NCI-H460 (cell line): ENCODE measurements at places on chromosomes 3 and 15. TPM values are rescaled to one million over a fixed set of nuclear protein-coding genes. Genes with fewer than 3 reads are reported as not detected.

CPEB1 gene
- 1.6 and 2.2 TPM in 2 replicates for total RNA-seq

SHC4 gene
- total RNA-seq: 10.9 and 11.9 TPM in 2 replicates

EPHB1 gene
- total RNA-seq: 0.05 and 0.40 TPM in 2 replicates

OSTN gene
- not detected in 2 replicates for total RNA-seq

PGBD4 gene
- 2.0 and 2.6 TPM in 2 replicates for total RNA-seq

STAC gene
- total RNA-seq: 11.3 and 13.0 TPM in 2 replicates

SV2B gene
- total RNA-seq: 0.03 and 0.05 TPM in 2 replicates

DNA sequence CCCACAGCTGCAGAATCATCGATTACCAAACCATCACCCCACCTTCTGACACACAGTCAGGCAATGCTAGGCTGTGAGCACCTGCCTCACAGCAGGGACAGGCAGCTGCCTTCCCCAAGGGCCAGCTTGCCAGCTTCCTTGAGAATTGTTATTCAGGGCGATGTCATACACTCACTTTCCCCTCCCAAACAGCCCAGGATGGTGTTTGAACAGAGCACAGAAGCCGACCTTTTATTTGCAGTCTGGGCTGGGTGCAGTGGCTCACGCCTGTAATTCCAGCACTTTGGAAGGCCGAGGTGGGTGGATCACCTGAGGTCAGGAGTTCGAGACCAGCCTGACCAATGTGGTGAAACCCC, 84.5 kb upstream of the HERC1 start:
- no peak for DNase-seq

- no peak for DNase-seq
Measured at GRCh38 chr3:18134386-18135059, 290.6 kb downstream of the SATB1 start.

DNA sequence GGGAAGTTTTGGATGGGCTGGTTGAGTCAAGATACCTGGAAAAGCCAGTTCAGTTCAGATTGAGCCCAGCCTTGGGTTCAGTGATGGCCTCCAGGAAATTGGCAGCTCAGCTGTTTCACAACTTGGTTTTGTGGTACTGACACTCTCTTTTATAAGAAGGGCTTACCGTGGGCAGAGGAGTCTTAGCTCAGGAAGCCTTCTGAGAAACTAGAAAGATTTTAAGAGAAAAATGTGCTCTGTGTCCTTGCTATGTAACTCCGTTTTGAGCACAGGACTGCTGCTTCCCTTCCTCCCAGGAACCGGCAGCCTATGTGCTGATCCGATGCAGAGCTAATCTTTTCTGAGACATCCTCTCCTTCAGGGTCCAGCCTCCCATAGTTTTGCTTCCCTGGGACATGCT, 46.6 kb upstream of the RASGRP1 start:
- no peak for DNase-seq

GRCh38 chr3:193641440-193641775, 48.4 kb downstream of the OPA1 start:
- no peak for DNase-seq

DNA sequence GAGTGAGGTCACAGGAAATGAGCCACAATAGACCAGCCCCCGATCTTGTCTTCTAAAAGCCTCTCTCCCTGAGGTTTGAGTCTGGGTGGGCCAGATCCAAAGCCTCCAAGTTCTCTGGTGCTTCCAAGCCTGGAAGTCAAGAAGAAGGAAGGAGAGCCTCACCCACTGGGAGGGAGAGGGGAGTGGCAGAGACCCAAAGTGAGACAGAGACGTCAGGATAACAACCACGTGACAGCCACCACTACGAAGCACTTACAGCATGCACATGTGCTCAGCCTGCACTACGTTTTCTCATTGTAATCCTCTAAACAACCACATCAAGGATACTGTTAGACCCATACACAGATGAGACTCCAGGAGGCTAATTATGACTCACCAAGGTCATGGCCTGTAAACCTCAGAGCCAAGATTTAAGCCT, 197.3 kb upstream of the LINGO1 start:
- DNase-seq: no peak

DNA sequence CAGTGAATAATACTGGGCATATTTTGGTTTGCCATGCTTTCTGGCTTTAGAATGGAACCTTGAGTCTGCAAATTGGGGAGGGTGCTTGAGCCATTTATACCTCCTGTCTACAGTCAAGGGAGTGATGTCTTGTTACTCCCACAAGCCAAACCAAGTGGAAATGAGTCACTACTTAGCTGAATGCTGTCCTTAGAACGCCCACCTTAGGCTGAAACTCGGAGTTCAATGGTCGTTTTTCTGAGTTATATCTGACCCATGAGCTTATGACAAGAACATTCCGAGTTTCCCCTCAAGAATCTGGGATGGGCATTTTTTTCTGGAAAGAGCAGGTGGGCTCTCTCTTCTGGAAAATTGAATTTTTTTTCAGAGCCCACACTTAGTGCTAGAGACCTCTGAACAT, 17.4 kb upstream of the CLDN18 start:
- no peak for DNase-seq

GRCh38 chr15:61459785-61460707, 230.9 kb upstream of the RORA start:
- DNase-seq: no peak

- DNase-seq: no peak
Measured at GRCh38 chr3:127072221-127072771, 89.4 kb downstream of the PLXNA1 start.

GRCh38 chr3:196079682-196080081, 2.2 kb downstream of the TFRC start:
- DNase-seq: no peak

GRCh38 chr3:128309026-128309425, 155.7 kb downstream of the EEFSEC start:
- DNase-seq: no peak

DNA sequence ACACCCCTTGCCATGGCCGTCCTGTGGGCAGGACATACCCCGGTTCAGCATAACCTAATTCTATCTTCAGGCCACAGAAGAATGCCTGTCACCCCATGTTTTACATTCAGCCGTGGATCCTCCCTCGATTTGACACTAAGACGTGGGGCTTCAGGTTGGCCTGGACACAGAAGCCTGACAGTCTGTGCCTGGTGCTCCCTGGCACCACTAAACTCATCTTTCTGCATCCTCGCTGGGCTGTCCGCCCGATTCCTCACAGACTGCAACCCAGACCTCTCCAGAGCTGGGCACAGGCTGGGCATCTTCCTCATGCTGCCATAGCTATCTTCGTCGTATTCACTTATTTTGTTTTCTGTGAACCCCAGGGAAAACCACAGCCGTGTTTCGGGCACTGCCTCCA, 117.8 kb upstream of the IQSEC1 start:
- no peak for DNase-seq

DNA sequence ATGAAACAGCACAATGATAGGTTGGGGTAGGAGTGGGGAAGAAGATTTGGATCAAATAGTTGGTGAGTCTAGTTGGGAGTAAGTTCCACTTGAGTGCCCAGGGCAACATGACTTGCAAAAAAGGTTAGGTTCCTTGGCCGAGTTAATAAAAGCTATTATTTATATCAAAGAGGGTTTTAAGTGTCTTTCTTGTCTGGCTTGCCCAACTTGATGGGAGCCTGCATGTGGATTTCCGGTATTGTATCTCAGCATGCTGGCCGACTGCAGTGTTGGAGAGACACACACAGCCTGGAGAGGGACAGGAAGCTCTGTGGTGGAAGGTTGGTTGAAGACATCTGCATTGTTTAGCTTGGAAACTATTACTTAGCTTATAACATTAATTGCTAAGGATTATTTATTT, 449.5 kb upstream of the TBL1XR1 start:
- DNase-seq: no peak

DNA sequence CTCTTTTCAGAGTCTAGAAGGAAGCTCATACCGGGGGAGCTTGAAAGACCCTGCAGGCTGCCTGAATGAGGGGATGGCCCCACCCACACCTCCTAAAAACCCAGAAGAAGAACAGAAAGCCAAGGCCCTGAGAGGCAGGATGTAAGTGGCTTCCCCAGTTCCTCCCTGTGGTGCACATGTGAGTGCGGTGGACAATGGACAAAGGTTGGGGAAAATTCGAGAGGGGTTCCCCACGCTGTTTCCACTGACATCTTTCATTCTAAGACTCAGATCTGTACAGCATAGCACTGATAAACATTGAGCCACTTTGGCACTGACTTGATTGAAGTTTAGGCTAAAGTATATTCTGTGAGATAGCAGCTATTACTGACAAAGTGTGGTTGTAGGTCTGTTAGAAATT, 79.5 kb upstream of the UMPS start:
- DNase-seq: no peak

DNA sequence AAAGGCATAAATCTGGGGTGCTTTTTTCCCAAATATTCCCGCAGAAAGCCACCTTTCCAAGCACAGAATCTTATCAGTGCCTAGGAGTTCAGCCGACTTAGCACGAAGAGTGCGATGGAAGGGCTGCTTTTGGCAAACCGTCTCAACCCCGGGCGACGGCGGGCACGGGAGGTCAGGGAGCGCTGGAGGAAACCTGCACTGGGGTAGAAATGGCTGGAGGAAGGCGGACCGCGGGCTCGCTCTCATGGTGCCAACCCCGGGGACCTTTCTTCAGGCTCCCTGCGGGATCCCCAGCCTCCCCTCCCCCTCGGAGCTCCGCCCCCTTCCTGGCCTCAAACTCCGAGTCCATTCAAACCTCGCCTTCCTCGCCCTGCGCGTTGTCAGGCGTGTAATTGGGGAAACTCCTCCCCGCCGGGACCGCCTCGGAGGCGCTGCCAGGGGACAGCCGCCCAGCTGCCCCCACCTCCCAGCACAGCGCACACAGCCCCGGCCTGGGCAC, at the start of gene GABRG3:
Gene GABRG3 (plus strand): TSS at position 470 of the 499 bp plus-strand sequence.
- DNase-seq: no peak
